ENCODE measurements at places on chromosomes 12 and 14.

- no peak for DNase-seq
These were observed 47.2 kb upstream of the CMAS start for GRCh38 chr12:21998782-21999181.

DNA sequence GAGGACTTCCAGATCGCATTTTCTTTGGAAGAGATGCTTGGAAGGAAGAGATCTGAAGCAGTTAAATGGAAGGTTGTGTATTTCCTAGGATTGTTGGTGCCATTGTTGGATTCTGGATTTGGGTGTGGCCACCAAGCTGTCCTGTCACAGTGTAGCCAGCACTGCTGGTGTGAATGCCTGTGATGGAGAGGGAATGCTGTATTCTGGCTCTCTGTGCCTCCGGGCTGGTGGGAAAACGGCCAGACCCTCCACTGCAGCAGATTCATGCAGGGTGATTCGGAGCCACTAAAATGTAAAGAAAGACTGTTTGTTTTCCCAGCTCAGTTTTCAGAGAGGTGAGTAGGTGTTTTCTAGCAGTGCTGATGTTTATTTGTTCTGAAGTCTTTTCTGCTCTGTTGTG lies 30.7 kb upstream of the MANSC4 start:
- no peak for DNase-seq

DNA sequence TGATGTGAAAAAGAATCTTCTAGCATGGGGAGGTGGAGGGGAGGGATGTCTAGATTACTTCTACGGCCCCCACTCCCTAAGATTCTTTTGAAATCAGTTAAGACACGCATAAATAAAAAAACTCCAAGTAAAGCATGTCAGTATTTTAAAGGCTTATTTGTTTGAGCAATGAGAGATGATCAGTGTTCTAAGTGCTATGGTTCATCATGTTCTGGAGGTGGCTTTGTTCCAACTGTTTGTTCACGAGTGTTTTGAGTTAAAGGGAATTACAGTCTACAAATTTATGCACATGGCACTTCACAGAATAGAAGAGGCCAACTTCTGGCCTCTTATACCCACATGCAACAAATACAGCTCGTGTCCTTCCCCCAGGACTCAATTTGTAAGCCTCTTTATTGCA lies 394.9 kb downstream of the RAD51B start:
- peak; percentile 38 for DNase-seq

DNA sequence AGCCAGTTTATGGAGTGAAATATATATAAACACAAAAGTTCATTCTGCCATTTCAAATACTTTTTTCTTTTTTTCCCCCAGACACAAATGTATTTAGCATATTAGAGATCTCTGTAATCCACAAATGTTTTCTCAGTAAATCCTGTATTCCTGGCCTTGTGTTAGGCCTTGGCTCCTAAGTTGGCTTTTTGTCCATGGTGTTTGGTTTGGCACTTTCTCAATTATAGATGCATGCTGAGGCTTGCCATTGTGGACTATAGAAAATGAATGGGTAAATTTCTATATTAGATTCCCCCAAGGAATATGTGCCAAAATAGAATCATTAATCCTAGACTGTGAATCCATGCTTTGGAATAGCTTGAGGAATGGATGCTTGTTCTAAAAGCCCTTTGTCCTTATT lies 17.0 kb downstream of the RIC8B start:
- no peak for DNase-seq

GRCh38 chr12:32270818-32271710 lies 128.3 kb upstream of the FGD4 start:
- no peak for DNase-seq

GRCh38 chr12:53492188-53492587 lies 7.1 kb downstream of the MAP3K12 start:
- DNase-seq: no peak

GRCh38 chr12:105281694-105282049 lies 45.7 kb upstream of the APPL2 start:
- no peak for DNase-seq

GRCh38 chr12:96094201-96094600 lies 58.8 kb upstream of the LTA4H start:
- DNase-seq: no peak

DNA sequence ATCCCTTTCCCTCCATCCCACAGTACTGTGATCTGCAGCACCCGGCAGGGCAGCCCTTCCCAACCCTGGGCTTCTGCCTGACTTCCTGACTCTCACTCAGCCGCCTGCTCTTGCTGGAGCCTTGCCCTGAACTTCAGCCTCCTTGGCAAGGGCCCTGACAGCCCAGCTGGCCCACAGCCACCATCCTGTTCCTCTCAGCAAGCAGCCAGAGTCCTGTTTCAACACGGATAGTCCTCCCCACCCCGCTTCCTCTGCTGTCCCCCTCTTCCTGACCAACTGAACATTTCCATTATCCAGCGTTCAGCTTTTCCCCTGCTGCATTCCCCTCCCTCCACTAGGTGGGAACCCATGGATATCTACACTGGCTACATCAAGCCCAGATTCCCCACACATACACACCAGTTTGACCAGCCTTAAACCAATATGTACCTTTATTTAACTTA lies 74.0 kb upstream of the MDM1 start:
- peak; percentile 84 for DNase-seq

- DNase-seq: peak; percentile 36
These were observed 84.5 kb upstream of the EGLN3 start for GRCh38 chr14:34035177-34035933.

DNA sequence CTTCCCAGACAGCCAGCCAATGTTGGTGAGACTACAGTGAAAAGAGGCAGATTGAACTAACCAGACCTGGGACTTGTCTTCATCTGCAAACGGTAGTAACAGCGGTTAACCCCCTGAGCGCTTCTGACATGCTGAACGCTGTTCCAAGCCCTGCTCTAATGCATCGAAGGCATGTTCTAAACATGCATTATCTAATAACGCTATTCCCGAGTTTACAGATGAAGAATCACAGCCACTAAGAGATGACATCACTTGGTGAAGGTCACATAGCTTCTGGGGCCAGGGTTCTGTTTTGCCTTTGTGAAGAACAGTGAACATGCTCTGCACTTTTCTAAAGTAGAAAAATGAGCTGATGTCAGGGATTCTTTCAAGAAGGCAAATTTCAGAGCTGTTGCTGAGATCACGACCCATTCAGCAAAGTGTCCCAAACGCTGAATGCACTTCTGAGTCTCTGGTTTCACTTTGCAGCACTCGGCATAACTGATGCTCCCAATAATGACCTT lies 56.0 kb downstream of the FOS start:
- no peak for DNase-seq

DNA sequence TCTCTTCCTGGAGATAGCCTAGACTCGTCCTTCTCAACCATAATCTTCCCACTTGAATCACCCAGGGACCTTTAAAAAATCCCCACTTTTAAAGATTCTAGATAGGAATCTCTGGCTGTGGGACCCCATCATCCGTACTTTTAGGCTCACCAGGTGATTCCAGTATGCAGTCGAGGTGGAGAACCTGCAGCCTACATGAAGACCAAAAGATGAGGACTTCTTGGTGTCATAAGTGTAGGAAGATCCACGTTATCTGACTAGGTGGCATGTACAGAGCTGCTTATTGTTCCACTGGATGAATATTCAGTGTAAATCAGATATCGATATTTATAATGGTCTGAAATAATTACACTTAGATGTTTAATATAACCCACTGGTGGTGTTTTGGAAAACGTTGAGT lies 2.6 kb downstream of the PRKCH start:
- no peak for DNase-seq

GRCh38 chr14:23661542-23661941 lies 25.4 kb downstream of the DHRS2 start:
- DNase-seq: no peak

DNA sequence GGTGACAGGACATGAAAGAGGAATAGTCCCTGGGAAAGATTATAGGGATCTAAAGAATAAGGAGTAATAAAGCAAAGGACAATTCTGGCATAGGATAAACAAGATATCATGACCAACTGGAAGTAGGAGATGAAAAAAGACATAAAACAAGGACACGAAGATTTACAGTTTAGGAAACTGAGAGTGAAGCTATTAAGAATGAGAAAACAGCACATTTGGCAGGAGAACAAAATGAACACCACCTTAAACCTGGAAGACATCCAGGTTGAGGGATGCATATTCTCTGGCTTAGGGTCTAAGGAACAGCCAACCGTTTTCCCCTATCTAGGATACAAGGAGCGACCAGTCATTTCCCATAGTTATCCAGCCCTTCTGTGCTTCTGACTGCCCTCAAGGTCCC lies 1.9 kb downstream of the TRIP11 start:
- DNase-seq: no peak

DNA sequence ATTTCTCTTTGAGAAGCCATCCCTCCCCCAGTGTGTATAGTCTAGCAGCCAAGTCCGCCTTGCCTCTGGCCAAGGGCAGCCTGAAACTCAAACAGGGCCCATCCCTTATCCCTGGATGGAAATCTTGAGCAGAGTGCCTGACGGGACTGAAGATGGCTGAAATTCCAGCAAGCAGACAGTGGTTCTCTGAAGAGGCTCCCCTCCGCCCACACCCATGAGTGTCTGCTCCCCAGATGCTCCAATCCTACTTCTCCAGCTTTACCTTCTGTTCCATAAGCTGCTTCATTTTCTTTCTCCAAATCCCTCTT lies 396.2 kb downstream of the NUAK1 start:
- DNase-seq: no peak

DNA sequence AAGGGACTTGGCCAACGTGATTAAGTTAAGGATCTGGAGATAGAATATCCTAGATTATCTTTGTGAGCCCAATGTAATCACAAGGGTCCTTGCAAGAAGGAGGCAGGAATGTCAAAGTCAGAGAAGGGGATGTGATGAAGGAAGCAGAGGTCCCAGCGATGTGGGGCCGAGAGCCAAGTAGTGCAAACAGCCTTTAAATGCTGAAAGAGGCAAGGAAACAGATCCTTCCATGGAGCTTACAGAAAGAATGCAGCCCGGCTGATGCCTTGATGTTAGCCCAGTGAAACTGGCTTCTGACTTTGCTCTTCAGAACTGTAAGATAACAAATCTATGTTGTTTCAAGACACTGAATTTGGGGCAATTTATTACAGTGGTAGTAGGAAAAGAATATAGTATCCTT lies 74.9 kb downstream of the NEDD1 start:
- DNase-seq: no peak

GRCh38 chr12:25004447-25004846 lies 55.5 kb upstream of the BCAT1 start:
- DNase-seq: no peak
